ENCODE measurements at places on chromosomes 4 and X.

DNA sequence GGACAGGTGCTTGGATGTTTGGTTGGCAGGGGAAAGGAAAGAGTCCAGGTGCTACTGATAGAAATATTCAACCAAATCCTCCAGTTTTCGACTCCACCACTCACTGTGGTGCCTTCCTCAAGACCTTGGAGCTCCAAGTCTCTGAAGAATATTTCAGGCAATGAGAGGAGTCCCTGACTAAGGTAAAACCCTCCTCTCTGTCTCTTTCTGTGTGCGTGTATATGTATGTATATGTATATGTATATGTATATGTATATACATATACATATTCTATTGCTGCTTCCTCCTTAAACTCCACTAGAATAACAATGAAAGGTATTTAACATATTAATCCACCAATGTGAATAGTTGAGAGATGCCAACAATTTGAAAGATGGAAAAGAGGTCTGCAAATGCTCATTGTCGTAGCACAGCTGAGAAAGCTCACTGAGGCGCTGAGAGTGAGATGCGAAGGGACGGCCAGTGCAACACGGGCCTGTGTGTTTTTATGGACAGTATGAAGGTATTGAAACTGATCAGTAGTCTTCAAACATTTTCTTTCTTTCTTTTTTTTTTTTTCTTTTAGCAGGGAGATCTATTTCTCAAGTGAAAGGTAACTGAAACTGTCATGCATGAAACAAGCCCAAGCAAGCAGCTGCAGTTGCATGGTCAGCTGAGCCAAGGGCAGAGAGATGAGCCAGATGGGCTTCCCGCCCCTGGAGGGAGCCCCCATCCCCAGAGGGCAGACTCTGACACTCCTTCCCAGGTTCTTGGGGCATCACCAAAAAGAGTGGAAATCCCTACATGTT lies 41.1 kb upstream of the HS3ST1 start:
- DNase-seq = no peak

DNA sequence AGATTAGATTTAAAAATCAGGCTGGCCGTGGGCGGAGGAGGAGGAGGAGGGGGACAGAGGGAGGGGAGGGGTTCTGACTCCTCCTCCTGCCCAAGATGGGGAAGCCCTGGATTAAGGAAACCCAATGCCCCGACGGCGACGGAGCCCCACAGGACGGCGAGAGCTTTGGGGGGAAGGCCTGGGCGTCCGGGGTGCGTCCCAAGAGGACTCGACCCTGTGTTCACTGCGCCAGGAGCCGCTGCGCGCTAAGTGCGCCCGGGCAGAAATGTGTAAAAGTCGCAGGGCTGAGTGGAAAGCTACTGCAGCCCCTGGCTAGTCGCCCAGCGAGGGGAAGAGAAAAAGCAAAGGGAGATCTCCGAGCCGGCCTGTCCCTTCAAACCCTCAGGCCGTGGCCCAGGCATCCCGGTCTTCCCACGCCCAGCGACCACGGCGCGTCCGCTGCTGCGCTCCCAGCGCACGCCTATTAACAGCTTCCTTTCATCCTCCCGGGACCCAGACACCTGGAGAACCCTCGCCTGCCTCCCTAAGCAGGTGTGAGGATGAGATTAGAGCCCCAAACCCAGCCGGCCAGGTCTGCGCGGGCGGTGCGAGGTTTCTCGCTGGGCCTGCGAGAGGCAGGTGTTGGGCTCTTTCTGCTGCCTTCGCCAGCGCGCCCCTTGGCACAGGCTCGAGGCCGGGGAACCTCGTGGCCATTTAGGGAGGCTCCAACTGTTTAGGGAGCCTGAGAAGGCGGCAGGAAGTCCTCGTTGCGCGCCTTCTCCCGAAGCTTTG lies 1.4 kb upstream of the RPS6KA3 start:
- DNase-seq = peak; percentile 22

- no peak for DNase-seq
These were observed 547.0 kb upstream of the LCORL start for GRCh38 chr4:18568600-18568999.

DNA sequence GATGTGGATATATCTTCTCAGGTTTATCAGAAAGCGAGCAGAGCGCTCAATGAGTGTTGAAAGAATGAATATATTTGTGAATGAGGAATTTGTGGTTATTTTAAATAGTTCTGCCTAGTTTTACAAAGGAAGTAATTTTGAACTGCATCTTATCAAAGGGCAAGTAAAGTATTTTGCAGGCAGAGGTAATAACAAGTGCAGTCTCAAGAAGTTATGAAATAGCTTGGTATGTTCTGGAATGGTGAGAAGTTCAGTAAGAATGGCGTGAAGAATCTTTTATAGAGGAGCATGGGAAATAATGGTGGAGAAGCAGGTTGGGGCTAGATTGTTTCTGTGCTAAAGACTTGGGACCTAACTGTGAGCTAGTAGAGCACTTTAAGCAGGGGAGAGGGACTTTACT lies 10.9 kb downstream of the TMA16 start:
- DNase-seq = no peak

DNA sequence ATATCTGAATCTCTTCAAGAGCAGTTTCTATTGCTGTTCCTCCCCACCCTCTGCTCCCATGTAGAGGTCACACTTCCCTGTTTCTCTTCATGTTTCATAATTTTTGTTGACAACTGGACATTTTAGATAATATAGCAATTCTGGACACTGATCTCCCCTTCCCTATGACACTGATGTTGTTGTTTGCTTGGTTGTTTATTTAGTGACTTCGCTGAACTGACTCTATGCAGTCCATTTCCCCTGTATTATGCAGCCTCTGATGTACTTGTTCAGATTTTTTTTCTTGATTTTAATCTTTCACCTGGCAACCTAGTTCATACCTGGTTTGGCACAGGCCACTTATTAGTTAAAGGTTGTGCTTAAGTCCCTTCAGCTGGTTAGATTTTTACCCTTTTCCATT lies 29.2 kb downstream of the CLDN2 start:
- DNase-seq = no peak

DNA sequence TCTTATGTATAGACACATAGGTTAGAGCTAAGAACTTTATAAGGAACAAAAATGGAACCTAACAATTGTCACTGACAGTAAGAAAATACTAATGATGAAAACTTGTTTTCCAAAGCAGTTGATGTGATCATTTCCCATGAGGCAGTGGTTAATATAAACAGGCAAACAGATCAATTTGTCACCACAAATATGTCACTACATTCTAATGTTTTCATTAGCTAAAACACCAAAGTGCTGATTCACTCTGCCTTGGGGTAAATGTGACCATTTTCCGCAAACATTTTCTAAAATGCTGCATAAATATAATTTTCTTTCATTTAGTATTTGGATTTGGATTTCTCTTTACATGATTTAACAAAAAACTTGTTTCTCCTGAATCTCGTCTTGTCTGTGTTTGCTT lies 408.9 kb upstream of the CTSO start:
- peak; percentile 73 for DNase-seq

DNA sequence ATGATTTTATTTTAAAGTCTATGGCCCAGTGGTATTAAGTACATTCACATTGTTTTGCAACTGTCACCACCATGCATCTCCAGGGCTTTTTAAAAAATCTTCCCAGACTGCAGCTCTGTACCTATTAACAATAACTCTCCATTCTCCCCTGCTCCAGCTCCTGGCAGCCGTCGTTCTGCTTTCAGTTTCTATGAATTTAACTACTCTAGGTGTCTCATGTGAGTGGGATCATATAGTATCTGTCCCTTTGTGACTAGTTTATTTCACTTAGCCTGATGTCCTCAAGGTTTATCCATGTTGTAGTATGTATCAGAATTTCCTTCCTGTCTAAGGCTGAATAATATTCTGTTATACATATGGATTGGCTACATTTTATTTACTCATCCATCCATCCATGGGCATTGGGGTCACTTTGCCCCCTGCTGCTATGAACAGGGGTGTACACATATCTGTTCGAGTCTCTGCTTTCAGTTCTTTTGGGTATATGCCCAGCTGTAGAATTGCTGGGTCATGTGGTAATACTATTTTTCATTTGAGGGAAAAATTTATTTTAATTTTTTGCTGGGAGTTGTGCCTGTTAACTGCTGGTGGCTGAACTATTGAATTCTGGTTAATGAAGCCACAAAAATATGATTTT lies 131.3 kb downstream of the ARHGAP10 start:
- DNase-seq = no peak

GRCh38 chrX:48530736-48531135 lies 8.8 kb upstream of the TBC1D25 start:
- peak; percentile 25 for DNase-seq

GRCh38 chr4:2860391-2861348 lies 17.0 kb downstream of the ADD1 start:
- DNase-seq = no peak

- no peak for DNase-seq
These were observed 7.6 kb downstream of the RELL1 start for GRCh38 chr4:37678624-37679023.

DNA sequence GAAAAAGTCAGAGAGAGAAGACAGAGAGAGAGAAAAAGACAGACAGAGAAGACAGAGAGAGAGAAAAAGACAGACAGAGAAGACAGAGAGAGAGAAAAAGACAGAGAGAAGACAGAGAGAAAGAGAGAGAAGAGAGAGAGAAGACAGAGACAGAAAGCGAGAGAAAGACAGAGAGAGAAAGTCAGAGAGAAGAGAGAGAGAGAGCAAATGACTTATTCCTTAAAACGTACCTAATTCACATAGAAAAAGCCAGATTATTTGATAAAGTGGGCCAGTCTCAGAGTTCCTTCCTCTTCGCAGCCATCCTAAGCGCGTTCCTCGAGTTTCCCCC lies 7.4 kb upstream of the SHOX start:
- DNase-seq = no peak

- peak; percentile 74 for DNase-seq
These were observed 115.7 kb upstream of the FAT1 start for GRCh38 chr4:186839122-186840037.

GRCh38 chr4:118265312-118266144 lies 87.3 kb downstream of the PRSS12 start:
- DNase-seq = no peak

GRCh38 chr4:176363072-176363471 lies 43.3 kb downstream of the SPCS3 start:
- no peak for DNase-seq

DNA sequence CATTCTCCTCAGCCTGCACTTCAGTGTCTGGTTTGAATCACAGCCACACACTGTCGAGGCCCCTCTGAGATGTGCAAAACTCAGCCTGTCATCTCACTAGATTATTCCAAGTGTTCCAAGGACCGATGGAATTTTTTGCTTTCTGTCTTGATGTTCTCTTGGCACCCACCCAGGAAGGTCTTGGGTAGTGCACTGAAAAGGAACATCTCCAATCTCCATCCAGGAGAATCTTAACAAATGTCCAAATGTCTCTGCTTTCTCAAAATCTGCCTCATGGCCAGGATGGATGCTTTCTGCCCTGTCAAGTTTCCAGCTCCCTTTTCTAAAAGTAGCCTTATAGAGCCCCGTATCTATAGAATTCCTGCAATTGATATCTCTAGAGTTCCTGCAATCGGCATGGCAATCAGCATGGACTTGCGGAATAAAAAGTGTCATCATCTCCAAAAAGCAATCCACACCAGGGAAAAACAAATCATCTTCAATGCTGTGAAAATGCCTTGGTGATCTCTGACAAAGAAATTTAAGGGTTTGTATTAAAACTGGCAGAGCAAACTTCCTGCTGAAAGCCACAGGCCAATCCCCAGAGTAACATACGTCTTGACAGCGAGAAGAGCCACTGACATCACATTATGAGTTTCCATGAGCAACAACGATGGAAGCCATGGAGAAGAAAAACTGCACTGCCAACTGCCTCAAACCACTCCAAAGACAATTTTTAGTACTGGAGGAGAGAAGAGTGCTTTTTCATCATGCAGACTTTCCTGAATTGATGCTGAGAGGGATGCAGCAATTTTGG lies 215.3 kb upstream of the FAM9B start:
- peak; percentile 28 for DNase-seq

- DNase-seq = no peak
These were observed 3.9 kb downstream of the BMP2K start for GRCh38 chr4:78780093-78780492.

DNA sequence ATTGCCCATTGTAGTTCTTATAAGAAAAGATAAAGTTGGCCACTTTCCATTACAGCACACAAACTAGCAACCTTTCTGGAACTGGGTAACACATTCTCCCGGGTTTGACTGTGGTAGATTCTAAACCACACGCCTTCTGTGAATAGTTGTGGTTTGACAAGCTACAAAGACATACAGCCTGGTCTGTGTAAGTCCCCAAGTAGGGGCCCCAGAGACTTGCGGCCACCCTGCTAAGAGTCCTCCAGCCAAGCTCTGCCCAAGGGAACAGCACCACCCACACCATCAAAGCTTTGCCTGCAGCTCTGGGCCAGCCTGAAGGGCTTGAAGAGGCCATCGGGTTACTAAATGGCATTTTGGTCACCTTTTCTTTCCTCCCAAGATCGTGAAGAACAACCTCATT lies 203.4 kb downstream of the MAML3 start:
- DNase-seq = peak; percentile 93

DNA sequence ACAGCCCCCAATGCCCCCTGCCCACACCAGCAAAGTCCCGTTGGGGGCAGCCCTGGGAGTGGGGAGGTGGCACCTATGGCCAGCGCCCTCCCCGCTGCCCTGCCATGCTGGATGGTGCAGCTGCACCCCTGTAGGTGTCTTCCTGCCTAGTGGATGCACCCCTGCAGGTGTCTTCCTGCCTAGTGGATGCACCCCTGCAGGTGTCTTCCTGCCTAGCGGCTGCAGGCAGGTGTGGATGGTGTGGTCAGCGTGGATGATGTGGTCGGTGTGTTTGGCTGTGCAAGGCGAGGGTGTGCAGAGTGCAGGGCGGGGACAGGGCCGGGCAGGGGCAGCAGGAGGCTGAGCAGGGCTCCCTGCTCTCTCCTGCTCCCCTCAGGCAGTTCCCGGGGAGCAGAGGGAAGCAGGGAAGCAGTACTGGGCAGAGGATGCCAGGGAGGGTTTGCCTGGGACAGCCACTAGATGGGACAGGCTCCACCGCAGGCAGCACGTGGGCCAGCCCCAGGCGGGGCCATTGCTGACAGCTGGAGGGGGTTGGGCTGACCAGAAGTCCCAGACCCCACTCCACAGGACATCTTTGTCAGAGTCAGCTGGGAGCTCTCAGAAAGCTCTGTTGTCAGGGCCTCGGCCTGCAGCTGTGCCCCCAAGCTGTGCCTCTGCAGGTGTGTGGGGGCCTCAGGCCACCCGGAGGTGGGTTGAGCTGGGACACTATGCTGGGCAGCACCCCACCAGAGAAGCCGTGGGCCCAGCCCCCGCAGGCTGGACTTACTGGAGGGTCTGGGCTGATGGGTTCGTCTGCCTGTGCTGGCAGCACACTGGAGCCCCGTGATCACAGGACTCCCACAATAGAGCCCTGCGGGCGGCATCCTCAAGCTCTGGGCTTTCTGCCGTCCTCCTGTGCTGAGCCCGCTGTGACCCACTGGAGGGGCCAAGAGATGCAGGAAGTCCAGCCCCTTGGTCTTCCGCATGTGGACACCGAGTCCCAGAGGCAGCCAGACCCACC lies 23.7 kb downstream of the DOK7 start:
- DNase-seq = no peak

Measured in fibroblast of skin of right quadriceps (primary cell).